ENCODE measurements at places on chromosomes 11 and 22.
A peak's percentile ranks its signal among the peaks of the same experiment; 100 is the strongest.

DNA sequence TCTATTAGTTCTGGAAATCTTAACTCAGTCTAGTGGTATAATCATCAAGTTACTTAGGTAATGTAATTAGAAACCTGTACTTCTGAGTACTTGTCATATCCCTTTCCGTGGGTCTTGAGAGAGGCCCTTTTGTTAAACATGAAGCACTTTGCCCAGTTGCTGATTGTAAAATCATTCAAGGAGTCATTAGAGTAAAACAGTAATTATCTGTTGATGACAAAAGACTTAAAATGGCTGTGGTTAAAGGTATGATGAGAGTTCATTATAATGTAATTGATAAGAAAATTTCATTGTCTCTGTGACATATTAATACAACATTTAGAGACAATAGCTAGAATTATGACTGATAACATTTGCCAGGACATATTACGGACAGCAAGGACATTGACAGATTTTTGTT is 34.3 kb downstream of the PRR5L start:
- DNase-seq: no peak

DNA sequence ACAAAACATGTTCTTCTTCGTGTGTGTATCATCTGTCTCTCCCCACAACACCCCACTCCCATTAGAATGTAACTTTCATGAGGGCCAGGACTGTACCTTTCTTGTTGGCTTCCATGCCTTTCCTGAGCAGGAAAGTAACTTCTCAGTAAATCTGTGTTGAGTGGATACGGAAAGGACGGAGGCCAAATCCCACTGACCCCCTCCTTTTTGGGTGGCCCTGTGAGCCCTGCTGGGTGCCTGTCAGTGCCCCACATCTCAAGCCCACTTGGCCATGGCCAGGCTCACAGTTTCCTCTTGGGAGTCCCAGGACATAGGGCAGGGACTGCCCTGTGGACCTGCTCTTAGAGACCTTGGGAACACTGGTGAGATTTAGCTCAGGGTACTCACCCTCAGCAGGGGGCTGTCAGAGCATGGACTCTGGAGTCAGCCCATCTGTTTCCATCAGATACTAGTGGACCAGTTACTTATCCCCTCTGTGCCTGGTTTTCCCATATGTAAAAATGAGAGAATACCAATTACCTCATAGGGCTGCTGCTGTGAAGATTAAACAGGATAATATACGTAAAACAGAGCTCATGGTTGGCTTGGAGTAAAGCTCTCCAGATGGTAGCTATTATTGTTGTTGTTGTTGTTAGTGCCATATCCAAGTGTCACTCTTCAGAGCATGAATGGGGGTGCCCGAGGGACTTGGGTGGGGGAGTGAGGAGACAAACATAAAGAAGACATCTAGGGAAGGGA is 1.0 kb upstream of the C11orf96 start:
- DNase-seq: no peak

DNA sequence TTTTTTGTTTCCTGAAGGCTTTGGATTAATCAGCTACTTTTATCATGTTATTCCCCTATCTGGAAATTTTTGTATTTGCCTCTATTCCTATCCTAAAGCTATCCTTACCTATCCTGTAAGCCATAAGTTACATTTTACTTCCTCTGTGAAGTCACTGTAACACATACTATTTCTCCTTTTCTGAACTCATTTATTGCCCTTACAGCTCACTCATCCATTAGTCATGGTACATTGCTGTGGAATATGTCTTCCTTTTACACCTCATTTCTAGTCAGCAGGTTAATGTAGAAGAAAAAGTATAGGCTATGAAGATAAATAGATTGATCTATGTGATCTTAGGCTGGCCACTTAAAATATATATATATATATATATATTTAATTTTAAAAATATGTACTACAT is 28.0 kb downstream of the SWAP70 start:
- DNase-seq: no peak

- no peak for DNase-seq
Measured at GRCh38 chr11:16897470-16898061, 116.6 kb downstream of the PLEKHA7 start.

DNA sequence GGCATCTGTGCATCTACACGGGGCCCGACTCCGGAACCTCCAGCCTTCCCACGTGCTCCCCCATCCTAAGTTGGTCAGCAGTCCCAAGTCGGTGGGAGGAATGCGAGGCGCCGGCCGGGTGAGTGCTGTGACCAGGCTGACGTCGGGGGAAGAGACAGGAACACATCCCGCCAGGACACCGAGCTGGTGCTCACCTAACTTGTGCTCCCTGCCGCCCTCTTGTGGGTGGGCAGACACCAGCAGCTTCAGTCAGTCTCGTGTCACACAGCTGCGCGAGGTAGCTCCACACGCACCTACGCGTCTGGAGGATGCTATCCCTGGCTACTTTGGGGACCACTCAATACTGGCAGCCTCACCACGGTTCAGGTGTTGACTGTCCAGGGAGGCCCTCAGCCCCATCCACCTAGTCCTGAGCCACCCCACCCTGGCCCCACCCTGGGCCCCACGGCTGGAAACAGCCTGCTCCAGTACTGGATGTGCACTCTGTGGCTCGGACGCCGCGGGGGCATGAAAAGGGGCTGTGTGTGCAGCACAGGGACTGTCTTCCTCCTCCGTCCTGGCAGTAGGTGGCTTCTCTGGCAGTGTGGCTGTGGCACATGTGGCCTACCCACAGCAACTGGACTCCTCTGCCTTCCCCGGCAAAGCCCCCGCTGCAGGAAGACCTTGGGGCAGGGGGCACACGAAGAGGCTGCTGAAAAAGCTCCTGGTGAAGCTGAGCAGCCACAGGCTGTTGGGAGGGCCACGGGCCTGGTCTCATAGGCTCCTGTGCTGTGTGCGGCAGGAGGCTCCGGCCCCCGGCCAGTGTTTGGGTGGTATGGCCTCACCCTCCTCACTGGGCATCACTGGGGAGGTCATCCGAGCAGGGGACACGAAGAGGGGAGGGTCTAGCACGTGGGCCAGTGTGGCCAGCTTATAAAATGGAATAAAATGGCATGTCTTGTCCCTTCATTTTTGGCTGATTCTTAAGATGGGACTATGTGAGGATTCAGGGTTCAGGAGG is 11.2 kb upstream of the BID start:
- DNase-seq: peak; percentile 24

DNA sequence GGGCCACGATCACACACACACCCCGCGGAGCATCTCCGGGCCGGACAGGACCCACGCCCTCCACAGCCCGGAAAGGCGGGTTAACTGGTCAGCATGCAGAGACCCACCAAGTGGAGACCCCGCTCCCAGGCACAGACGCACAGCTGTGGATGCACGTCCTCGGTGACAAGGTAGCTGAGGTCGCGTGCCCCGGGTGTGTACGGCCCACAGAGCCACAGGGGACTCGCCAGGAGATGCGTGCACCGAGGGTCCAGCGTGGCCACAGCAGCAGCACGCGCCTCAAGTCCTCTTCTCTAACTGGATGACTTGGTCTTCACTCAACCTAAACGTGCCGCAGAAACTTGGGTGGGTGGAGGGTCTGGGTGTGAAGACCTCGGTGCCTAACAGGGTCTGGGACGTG is 5.5 kb downstream of the H19 start:
- DNase-seq: no peak

- DNase-seq: no peak
Measured at GRCh38 chr22:30541961-30542810, 4.4 kb downstream of the SEC14L6 start.

DNA sequence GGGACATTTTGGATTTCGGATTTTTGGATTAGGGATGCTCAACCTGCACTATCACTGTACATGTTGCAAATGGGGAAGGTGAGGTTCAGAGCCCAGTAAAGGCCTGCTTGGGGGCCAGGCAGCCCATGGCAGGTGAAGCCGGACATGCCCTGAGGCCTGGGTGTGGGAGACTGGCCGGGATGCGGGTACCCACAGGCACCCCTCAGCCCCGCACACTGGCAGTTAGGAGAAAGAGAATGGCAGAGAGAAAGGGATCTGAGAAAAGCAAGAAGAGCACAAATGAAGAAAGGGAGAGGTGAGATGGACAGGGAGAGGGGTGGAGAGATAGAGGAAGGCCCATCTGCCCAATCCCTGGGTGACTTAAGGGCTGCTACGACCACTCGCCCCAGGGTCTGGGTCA is 52.8 kb downstream of the SCGB1A1 start:
- DNase-seq: no peak

- DNase-seq: no peak
Measured at GRCh38 chr11:120024046-120024445, 113.9 kb downstream of the TRIM29 start.

- DNase-seq: no peak
Measured at GRCh38 chr22:19795617-19796008, 35.0 kb downstream of the TBX1 start.

GRCh38 chr11:20839231-20839630 is 169.8 kb downstream of the NELL1 start:
- no peak for DNase-seq

- no peak for DNase-seq
Measured at GRCh38 chr11:117919341-117919740, 9.9 kb downstream of the TMPRSS13 start.

DNA sequence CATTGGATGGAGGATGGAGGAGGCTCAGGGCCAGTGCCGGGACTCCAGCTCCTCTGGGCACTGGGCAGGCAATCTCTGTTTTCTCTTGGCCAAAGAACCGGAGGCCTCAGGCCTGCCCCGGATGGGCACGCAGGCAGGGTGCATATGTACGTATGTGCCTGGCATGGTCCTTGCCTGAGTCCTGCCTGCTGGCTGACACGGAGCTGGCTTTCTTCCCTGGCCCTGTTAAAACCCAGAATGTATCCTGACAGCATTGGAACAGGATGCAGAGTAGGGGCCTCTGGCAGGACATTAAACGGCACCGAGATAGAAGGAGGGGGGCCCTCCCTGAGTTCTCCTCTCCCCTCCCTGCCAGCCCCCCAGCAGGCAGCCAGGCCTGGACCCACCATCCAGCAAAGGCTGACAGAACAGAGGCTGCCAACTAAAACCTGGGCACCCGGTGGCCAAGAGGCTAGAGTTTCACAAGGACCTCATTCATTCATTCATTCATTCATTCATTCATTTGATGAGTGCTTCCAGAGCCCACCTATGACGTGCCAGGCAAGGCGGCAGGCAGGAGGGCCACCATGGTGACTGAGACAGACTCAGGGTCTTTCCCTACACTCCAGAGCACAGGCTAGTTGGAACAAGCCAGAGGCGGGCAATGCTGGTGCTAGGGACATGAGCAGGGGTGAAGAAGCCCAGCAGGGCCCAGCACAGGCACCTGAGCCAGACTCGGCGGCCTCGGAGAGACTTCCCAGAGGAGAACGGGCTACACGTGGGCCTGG is 28.8 kb downstream of the FLRT1 start:
- DNase-seq: no peak

DNA sequence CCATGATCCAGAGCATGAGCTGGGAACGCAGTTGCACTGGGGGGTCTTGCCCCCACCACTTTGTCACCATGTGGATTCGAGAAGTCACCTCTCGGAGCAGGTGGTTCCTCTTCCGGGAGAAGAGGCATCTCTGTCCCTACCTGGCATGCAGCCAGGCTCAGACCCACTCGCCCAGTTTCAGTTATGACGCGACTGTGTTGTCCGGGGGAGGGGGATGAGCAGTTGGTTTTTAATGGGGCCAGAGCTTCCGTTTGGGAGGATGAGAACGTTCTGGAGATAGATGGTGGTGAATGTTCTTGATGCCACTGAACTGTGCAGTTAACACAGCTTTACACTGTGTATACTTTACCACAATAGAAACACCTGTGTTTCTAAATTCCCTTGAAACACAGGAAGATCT is 41.5 kb downstream of the DHCR7 start:
- DNase-seq: no peak

DNA sequence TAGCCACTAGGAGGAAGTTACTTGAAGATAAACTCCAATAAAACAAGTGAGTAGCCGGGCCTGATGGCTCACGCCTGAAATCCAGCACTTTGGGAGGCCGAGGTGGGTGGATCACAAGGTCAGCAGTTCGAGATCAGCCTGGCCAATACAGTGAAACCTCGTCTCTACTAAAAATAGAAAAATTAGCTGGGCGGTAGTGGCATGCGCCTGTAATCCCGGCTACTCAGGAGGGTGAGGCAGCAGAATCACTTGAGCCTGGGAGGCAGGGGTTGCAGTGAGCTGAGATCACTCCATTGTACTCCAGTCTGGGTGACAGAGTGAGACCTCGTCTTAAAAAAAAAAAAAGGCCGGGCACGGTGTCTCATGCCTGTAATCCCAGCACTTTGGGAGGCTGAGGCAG is 34.0 kb upstream of the CLPB start:
- no peak for DNase-seq

DNA sequence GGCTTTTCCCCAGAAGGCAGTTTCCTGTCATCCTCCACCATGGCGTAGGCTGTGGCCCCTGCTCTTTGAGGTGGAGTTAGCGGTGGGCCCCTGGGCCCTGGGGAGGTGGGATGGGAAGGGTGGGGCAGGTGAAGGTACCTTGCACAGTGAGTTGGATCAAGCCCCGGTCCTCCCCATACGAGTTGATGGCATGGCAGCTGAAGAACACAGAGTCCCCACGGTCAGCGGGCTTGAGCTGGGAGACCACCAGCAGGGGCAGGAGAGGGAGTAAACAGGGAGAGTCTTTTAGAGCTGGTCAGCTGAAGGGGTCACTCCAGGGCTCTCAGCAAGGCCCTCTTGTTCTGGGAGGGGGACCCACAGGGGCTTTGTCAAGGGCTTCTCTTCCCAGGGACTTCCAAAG is 153.4 kb downstream of the CEP164 start:
- no peak for DNase-seq

DNA sequence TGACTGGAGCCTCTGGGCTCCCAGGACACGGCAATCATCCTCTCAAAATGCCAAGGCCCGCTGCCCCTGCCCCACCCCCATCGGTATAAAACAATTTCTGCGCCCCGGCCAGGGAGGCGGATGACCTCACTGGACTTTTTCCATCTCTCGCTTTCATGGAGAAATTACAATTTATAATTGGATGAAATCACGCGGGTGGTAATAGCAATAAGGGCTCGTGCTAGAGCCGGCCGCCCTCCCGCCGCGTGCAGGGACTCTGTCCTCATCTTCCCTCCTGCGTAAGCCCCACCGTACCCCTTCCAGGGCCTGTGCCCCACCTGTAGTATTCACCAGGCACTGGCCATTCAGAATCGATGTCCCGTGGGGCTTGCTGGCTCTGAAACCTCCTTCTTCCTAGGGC is 64.5 kb downstream of the MACROD1 start:
- DNase-seq: no peak

GRCh38 chr11:32852207-32852606 is 22.5 kb downstream of the PRRG4 start:
- no peak for DNase-seq

- DNase-seq: no peak
Measured at GRCh38 chr11:76598426-76598839, 72.1 kb downstream of the LRRC32 start.

DNA sequence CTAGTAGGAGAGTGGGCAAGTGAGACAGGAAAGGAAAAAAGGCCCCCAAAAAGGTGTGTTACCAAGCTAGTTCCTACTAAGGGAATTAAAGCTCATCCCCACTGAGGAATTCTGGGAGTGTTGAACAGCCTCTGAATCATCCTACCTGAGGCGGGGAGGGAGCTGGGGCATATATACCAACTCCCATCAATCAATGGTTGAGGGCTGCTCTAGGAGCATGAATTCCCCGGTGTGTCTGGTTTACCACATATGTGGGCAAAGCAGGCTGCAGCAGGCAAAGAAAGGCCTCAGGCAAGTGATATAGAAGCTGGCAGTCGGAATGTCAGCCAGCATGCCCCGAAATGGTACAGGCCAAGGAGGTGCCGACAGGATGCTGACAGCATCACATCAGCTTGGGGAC is 23.6 kb upstream of the CDON start:
- no peak for DNase-seq
